ENCODE measurements at places on chromosomes 2 and 18.

DNA sequence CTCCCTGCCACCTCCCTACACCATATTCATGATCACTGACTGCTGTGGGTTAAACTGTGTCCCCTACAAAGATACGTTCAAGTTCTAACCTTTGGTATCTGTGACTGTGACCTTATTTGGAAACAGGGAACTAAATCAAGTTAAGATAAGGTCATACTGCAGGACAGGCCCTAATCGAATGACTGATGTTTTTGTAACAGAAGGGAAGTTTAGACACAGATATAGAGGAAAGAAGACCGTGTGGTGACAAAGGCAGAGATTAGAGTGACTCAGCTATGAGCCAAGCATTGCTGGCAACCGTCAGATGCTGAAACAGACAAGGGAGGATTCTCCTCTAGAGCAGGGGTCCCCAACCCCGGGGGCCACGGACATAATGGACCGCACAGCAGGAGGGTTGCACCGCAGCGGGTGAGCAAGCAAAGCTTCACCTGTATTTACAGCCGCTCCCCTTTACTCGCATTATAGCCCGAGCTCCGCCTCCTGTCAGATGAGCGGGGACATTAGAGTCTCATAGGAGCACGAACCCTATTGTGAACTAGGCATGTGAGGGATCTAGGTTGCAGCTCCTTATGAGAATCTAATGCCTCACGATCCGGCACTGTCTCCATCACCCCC is 28.9 kb upstream of the RNF152 start:
- DNase-seq, result no peak

GRCh38 chr2:36404754-36405153 is 49.2 kb downstream of the CRIM1 start:
- DNase-seq, result no peak

DNA sequence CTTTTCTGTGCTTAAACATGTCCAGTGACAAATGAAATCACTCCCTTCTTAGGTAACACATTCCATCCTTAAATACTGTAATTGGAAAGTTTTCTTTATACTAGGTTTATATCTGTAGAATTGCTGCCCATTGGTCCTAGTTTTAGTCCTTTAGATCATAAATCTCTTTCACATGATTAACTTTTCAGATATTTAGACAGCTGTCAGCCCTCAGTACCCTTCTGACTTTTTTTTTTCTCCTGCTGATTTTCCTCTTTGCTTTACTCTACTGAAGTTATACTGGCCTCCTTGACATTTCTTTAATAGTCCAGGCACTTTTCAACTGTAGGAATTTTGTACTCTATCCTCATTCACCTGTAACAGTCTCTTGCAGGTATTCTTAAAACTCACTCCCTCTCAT is 28.9 kb downstream of the RBBP8 start:
- DNase-seq, result no peak

- DNase-seq, result no peak
Observed at GRCh38 chr2:118837067-118837466, 10.4 kb downstream of the EN1 start.

GRCh38 chr2:47048801-47049480 is 106.2 kb downstream of the STPG4 start:
- DNase-seq, result no peak

GRCh38 chr2:165902934-165903333 is 50.6 kb downstream of the TTC21B start:
- DNase-seq, result no peak

- no peak for DNase-seq
Observed at GRCh38 chr2:168534926-168535325, 78.9 kb downstream of the CERS6 start.

DNA sequence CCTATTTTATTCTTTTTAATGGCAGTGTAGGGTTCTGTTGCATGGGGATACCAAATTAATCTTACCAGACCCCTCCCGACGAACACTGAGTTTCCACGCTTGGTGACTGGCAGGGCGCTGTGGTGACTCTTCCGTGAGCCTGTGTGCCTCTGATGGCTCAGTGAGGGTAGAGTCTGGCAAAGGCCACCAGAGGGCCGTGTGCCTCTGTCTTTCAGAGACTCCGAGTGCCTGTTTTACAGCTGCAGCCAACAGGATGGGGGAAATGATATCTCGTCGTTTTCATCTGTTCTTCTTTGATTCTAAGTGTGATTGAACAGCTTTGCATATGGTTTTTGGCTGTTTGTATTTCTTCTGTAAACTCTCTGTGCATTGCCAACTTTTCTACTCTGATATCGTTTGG is 99.8 kb downstream of the ZNF236 start:
- no peak for DNase-seq

- no peak for DNase-seq
Observed at GRCh38 chr2:172038604-172039003, 38.9 kb downstream of the METAP1D start.

- no peak for DNase-seq
Observed at GRCh38 chr2:227013330-227013729, 150.7 kb downstream of the COL4A4 start.

DNA sequence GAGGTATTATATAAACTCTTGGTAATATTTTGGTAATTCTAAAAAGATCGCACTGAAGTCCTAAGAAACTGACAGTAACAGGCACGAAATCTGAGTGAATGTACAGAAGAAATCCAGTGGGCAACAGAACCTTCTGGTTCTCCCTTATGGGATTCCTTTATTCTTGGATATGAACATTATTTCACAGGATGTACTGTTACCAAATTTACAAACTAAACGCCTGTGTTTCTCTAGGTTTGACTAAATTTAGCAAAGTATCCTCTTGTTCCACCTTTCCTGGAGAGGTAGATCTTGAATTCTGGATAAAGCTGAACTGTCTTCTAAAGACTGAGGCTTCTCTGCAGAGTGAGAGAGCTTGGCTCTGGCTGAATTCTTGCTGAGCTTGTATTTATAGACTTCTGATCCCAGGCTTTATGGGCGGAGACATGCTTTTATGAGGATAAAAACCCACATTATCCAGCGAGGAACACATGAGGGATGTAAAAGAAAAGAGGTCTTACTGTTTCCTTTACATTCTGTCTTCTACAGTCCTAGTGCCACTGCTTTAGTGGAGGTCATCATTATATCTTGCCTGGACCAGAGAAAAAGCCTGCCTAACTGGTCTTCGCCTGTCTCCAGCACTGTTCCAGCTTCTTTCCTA is 220.8 kb downstream of the CDH2 start:
- DNase-seq, result no peak

DNA sequence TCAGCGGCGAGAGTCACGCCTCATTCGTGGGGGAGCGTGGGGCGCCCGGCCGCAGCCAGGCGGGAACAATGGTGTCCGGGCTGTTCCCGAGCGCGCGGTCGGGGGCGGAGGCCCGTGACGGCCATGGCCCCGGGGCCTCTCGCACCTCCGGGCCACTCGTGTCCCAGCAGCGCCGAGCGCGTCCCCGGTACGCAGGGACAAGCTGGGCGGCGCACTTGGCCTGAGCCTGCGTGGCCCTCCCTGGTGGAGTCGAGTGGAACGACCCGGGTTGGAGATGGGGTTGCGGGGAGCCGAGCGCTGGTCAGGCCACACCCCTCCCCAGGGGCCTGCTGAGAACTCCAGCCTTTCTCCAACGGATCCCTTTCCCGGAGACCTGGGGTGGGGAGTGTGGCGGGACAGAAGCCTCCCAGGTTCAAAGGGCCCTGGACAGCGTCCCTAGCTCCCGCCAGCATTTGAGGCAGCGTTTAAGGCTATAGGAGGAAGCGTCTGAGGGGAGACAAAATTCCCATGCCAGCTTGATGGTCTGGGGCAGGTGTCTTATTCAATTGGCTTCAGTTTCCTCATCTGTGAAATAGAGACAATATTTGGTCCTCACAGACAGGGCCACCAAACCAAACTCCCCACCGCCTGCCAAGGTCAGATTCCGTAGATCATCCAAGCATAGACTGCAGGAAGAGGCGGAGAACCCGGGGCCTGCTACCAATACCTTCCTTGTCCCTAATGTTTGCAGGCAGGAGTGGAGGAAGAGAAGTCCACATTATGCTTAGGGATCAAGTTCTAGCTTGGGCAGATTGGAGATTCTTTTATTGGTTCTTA is 553 bp downstream of the CNDP2 start:
- DNase-seq, result no peak

GRCh38 chr18:41646915-41647620 is 308.0 kb upstream of the PIK3C3 start:
- DNase-seq, result no peak

DNA sequence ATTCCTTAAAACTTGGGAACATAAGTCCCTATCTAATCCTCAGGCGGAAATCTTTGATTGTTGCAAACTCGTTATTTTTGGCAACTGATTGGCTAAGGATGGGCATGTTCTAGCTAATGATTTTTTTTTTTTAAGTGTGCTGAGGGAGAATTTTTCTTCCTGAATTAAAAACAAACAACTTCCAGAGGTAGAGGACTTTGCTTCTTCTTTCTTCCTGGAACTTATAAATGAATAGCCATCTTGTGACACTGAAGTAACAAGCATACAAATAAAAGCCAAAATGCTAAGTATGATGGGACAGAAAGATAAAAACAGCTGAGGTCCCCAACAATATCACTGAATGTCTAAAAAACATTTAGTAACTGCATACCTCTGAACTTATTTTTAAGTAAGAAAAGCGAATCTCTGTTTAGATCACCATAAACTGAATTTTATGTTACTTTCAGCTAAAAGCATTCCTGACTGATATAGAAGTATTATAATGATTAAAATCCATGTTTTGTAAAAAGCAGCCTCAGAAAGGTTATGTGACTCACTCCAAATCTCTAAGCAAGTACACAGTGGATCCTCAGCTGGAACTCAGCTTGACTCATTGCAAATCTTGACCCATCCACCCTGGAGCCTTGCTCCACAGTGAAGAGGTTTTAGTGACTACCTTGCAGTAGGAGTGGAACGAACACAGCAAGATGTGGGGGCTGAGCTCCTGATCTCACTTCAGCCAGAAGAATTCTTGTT is 344.4 kb downstream of the CLIP4 start:
- DNase-seq, result no peak

DNA sequence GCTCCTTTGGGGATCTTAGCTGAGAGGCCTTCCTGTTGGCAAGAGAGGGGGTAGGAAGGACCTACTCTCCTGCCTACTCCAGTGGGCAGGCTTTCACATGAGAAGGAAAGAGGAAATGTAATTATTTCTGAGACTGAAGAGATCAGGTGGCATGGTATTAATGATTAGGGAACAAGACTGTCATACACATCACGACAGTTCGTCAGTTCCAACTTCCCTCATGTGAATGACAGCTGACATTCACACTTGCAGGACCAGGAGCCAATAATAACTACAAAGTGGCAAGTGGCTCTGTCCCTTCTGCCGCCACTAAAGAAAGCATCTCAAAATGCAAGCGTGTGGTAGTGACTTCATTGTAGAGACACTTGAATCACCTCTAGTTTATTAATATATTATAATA is 90.0 kb downstream of the ZCCHC2 start:
- DNase-seq, result no peak

DNA sequence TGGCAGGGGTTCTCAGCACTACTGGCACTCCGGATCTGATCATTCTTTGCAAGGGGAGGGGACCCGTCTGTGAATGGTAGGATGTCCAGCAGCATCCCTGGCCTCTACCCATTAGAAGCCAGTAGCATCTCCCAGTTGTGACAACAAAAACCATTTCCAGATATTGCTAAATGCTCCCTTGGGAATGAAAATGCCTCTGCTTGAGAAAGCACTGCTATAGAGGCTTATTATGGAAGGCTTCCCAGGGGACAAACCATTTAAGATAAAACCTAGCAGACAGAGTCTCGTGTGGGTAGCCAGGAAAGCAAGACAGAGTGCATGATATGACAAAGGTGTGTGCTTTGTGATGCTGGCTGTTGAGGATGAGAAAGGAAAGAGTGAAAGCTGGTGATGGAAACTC is 273.7 kb downstream of the TMX3 start:
- DNase-seq, result no peak

- no peak for DNase-seq
Observed at GRCh38 chr2:157363612-157364101, 38.0 kb upstream of the ERMN start.

GRCh38 chr2:43102366-43103092 is 123.9 kb downstream of the ZFP36L2 start:
- no peak for DNase-seq

- no peak for DNase-seq
Observed at GRCh38 chr2:165114346-165114939, 89.4 kb downstream of the SCN3A start.

DNA sequence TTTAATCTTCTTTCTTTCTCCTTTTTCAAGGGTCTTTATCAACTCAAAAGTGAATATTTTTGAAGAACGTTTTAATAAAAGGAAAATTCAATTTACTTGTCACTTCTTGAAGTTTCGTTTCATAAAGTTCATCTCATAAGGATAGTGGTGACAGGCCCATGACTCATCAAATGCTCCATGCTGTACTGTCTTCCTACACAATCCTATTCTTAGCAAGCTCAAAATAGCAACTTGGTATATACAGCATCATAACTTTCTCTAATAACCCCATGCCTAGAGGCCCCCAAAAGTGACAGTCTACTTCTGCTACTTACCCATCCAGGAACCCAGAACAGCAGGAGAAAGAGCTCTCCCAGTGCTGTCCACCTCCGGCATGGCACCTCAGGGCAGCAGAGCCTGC is 7.7 kb downstream of the FBXO15 start:
- DNase-seq, result no peak

DNA sequence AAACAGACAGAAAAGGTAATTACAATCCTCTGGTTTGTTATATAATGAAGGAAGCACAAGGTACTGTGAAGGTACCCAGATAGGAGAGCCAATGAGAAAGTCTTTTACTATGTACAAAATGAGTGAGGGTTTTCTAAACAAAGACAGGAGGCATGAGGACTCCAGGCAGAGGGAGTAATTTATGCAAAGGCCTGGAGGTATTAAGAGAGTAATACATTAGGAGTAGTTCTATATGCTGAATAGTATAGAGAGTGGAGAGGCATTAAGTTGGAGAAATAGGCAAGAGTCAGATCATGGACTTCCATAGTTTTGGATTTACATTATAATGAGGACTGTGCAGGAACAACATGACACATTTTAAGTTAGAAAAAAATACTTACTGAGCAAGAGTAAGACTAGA is 216.0 kb downstream of the SCG2 start:
- no peak for DNase-seq

- DNase-seq, result no peak
Observed at GRCh38 chr2:68766376-68766845, 31.8 kb downstream of the ARHGAP25 start.

DNA sequence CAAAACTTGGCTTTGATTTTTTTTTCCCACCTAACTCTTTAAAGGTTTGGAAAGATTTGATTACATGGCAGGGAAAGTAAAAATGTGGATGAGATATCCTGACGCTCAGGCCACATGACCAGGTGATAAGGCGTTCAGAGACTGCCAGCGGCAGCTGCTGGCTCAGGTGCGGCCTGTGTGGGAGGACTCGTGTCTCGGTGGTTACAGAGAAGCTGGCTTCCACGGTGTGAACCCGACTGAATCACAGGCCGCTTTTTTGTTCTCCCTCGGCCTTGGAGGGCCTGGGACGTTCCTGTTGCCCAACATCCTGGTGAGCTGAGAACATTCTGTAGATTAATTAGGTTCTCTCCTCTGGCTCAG is 124.2 kb upstream of the ZNF516 start:
- no peak for DNase-seq

DNA sequence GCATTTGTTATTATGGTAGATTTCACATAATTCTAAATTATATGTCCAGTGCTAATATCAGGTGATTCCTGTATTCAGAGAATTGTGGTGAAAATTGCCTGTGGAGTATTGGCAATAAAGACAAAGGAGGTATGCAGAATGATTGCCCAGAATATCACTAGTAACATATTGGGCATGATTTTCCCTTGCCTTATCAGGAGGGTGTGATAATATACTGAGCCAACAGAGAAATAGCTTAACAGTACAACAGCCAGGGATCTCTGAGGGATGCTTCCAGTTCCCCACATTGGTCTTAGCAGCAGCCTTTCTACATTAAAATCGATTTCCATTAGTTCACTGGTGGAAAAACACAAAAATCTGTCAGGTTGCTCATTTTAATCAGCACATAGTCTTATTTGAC is 122.9 kb upstream of the COL3A1 start:
- no peak for DNase-seq
